Nucleus accumbens (tissue), 56 donors: ENCODE measurements at places on chromosomes 7 and 10.

DNA sequence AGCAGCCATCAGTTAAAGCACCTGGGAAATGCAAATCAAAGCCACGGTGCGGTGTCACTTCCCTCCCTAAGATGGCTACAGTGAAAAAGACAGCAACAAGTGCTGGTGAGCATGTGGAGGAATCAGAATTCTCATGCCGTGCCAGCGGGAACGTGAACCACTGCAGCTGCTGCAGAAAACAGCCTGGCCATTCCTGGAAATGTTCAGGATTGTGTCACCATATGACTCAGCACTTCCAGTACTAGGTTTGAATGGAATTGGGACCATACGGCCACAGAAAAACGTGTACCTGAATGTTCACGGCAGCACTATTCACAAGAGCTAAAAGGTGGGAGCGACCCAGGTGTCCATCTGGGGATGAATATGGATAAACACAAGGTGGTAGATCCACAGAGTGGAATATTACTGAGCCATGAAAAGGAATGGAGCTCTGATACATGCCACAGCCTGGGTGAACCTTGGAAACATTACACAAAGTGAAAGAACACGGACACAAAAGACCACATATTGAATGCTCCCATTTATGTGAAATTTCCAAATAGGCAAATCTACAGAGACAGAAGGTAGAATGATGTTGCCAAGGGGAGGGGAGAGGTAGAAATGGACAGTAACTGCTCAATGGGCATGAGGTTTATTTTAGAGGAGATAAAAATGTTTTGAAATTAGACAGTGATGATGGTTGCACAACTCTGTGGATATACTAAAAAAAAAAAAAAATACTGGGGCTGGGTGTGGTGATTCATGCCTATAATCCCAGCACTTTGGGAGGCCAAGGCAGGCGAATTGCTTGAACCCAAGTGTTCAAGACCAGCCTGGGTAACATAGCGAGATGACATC, 61.6 kb downstream of the MICALL2 start:
- DNase-seq: no peak

DNA sequence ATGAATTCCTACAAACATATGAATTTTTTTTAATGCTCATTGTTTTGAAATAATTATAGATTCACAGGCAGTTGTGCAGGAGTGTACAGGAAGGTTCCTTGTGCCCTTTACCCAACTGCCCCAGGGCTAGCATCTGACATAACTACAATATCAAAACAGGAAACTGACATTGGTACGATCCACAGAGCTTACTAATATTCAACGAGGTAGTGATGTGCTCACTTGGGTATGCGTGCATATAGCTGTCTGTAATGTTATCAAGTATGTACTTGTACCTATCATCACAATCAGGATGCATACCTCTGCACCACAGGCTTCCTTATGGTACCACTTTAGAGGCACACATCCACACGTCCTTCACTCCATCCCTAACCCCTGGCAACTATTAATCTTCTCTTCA, 68.3 kb downstream of the BMS1 start:
- no peak for DNase-seq

DNA sequence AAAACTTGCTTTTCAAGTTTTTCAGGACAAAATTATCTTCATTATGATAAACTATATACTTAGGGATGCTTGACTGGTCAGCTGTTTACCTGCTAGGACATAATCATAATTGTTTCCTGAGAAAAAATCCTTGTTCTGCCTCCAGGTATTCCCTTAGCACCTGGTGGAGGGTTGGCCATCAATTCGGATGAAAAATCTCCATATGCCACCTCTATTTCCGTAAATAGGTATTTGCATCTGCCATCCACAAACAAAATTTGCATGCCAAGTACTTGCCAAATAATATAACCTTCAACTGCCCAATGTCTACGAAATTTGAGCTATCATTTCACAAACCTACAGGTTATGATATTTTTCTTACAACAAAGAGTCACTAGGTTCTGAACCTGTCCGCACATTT, 126.2 kb downstream of the RNF133 start:
- no peak for DNase-seq

- no peak for DNase-seq
Observed at GRCh38 chr10:62046522-62047227, 145.2 kb downstream of the ARID5B start.

- no peak for DNase-seq
Observed at GRCh38 chr10:12319076-12319475, 30.3 kb upstream of the CAMK1D start.

DNA sequence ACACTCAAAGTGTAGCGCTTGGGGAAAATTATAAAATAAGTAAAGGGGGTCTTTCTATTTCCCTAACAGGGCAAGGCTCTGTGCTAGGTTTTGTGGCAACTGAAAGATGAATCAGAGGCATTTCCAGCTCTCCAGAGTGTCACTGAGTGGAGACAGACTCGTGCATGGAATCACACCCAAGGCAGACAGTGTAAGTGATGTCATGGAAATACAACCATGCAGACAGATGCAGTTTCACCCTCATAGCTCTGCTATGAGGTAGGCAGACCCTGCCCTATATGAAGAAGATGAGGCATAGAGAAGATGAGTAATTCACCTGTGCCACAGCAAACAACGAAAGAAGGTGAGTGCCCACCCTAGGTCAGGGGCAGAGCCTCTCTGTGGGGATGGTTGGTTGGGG, 57.2 kb upstream of the PITRM1 start:
- no peak for DNase-seq

DNA sequence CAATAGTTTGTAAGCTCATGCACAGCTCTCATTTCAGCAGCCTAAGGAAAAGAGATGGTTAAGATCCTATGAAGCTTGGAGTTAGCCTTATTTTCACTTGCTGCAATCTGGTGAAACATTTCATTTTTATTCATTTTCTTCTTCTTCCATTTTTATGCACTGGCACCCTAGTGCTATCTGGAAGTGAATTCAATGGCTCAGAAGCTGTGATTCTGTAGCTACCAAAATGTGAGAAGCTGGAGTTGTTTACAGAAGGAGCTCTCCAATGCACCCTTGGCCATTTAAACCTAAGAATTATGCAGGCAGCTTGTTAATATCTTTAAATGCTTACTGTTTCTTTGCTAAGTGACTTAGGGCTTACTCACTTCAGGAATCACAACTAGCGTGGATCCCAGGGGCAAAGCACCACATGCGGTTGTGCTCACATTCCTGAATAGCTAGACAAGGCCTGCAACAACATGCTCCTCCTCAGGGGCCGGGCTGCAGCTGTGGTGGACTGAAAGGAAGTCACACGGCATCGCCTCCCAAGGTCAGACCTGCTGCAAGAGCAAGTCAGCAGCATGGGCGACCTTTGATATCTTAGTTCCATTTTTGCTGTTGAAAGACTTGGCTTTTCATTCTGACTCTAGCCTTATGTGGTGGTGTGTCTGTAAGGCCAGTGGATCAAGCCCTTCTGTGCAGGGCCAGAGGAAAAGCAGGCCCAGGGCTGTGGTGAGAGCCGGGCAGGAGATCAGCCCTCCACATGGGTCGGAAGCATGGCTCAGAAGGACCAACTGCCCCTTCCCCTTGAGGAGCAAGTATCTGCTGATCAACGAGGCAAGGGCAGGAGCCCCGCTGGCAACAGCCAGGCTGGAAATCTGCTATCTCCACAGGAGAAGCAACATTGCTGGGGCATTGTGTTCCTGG, 91.9 kb upstream of the MBL2 start:
- DNase-seq: no peak

DNA sequence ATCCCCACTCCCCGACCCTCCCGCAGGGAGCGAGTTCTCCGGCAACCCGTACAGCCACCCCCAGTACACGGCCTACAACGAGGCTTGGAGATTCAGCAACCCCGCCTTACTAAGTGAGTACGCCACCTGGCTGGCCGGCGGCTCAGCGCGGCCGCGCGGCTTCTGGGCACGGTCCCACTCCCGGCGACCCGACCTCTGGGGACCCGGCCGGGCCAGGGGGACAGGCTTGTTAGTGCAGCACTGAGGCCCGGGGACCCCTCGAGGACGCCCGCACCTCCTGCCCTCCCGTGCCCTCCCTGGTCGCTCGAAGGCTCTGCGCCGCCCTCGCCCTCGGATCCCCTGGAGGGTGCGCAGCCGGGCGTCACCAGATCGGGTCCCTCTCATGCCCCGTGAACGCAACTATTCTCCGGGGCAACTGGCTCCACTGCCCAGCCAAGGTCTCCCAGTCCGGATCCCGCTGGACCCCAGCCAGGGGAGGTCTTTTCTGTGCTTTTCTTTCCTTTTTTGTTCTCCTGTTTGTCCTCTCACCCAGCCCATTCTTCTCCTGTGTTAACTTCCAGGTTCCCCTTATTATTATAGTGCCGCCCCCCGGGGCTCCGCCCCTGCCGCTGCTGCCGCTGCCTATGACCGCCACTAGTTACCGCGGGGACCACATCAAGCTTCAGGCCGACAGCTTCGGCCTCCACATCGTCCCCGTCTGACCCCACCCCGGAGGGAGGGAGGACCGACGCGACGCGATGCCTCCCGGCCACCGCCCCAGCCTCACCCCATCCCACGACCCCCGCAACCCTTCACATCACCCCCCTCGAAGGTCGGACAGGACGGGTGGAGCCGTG, 81.8 kb downstream of the PAX2 start:
- no peak for DNase-seq

DNA sequence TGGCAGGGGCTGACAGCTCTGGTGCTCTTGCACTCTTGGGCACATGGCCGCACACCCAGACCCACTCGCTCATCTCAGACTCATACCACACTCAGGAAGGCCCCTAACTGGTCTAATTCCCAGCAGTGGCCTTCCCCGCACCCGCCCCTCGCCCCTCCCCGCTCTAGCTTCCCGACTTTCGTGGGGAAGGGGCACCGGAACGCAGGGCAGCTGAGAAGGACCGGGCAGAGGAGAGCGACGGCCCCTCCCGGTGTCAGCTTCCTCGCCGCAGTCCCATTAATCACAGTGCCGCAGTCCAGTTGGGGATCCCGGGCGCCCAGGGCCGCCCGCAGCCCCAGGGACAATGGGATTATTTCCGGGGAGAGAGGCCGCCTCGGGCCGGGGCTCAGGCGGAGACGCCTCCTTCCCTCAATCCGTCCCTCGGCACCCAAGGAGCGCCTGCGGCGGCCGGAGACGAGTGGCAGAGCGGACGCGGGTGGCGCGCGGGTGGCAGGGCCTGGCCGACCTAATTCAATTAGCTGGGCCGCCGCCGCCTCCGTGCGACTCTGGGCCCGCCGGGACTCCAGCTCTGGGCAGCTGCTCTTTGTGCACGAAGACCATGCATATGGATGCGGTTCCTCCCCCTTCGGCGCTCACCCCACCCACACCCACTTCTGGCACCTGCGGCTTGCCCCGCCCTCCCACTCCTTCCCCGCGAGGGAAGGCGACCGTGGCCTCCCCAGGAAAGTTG, 7.8 kb upstream of the TLX1 start:
- DNase-seq: no peak

- no peak for DNase-seq
Observed at GRCh38 chr7:137674551-137675409, 172.0 kb downstream of the DGKI start.

- no peak for DNase-seq
Observed at GRCh38 chr7:95396136-95397032, at the start of gene PON3. Gene PON3 (minus strand): TSS chr7:95396375. CDS start chr7:95396350, 25 bp downstream.

DNA sequence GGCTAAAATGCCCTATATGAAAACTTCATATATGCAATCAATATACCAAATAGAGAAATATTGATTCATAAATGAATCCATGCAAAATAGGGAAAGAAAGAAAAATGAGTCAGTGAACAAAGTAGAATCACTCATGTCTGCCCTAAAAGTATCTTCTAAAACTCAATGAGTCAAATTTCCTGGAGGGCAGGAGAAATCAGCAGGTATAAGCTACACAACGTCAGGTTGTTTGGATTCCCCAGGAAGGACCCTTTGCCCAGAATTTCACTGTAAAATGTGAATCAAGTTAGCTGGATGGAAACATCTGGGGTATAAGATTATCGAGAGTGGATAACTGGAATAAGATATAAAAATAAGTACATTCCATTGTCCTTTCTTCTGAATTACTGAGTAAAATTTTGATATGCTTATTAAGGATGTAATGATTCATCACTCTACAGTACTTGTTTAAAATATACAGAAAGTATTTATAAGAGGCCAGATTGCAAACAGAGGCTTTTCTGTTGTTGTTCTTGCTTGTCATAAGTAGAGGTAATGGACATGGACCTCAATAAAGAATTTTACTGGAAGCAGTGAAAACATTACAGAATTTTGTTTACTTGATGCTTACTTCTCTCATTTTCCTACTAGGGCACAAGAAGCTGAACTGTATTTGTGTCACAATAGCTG, 99.0 kb downstream of the AGMO start:
- DNase-seq: no peak

- DNase-seq: no peak
Observed at GRCh38 chr10:3002304-3002703, 65.0 kb upstream of the PFKP start.

- DNase-seq: peak; percentile 49
Observed at GRCh38 chr10:50538555-50539398, 85.0 kb downstream of the SGMS1 start.

DNA sequence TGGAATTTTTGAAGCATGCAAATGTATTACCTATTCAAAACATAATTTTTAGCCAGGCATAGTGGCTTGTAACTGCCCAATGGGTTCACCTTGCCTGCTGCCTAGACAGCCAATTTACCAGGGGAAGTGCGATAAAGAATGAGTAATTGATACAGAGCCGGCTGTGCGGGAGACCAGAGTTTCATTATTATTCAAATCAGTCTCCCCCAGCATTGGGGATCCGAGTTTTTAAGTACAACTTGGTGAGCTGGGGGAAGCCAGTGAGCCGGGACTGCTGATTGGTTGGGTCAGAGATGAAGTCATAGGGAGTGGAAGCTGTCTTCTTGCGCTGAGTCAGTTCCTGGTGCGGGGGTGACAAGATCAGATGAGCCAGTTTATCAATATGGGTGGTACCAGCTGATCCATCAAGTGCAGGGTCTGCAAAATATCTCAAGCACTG, 29.1 kb upstream of the NRBF2 start:
- no peak for DNase-seq

GRCh38 chr7:144024213-144024612, 24.1 kb downstream of the OR6B1 start:
- DNase-seq: no peak

GRCh38 chr10:129956286-129956670, 7.8 kb downstream of the EBF3 start:
- no peak for DNase-seq

DNA sequence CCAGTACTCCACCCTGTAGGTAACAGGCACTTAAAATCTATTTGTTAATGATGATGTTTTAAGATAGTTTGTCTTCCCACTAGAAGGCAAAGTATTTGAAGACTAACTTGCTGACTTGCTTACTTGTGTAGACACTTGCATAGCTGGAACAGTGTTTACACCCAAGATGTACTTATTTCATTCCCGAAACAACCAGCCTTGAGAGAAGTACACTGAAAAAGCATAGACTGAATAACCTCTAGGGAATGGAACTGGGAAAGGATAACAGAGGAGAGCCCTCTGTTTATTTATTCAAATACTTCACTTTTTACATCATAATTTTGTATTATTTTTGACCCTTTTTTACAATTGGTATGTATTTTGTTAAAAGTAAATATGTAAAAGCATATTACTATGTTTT, 33.1 kb upstream of the TMEM26 start:
- no peak for DNase-seq

- no peak for DNase-seq
Observed at GRCh38 chr7:32890010-32890792, 1.4 kb downstream of the KBTBD2 start.
